Memory B cell (primary cell): ENCODE measurements at places on chromosomes 5 and 9.

GRCh38 chr5:154728939-154729588 lies 26.1 kb upstream of the LARP1 start:
- no peak overlapping the region for H3K4me3 ChIP-seq
- peaks cover 4% of the 10 kb centered on the region for H3K36me3 ChIP-seq
- no peaks in the 10 kb centered on the region for H3K27me3 ChIP-seq
- H3K27ac ChIP-seq: no peak overlapping the region
- DNase-seq: no peak

- no peak for DNase-seq
- H3K27ac ChIP-seq: no peak overlapping the region
- H3K4me3 ChIP-seq: no peak overlapping the region
- H3K27me3 ChIP-seq: no peaks in the 10 kb centered on the region
- peaks cover 10% of the 10 kb centered on the region for H3K36me3 ChIP-seq
These were observed 174.0 kb downstream of the ARHGAP26 start for GRCh38 chr5:142944140-142944539.

DNA sequence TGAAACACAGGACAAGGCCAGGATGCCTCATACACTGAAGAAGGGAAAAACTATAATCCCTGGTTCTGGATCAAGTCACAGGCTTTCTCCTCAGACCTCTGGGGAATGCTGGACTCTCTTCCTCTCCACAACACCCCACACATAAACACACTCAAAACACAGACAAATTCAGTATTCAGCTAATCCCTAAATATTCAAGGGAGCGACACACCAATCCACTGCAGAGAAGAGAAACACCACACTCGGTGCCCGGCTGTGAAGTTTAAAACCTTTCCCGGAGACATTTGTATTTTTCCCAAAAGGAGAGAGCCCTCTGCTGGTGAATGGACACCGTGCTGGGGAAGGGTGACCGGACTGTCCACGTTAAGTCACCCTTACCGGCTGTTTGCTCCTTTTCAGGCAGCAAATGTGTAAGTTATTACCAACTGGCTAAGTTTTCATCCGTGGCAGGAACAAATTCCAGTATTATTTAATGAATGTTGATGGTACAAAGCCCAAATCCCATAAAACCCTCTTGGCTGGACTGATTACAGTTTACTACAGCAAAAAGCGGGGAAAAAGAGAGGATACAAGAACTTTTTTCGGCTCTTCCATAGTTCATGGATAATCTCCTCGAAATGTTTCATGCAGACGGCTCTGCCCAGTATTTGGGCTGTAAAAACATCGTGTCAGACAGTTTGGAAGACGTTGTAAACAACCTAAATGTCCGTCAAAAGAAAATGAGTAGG lies 130.9 kb upstream of the SLC30A5 start:
- no peak for DNase-seq
- no peaks in the 10 kb centered on the region for H3K36me3 ChIP-seq
- H3K27me3 ChIP-seq: no peaks in the 10 kb centered on the region
- no peak overlapping the region for H3K4me3 ChIP-seq

GRCh38 chr5:59042201-59043055 lies 459.6 kb downstream of the RAB3C start:
- H3K36me3 ChIP-seq: peaks cover 3% of the 10 kb centered on the region
- no peak for DNase-seq
- no peak overlapping the region for H3K27ac ChIP-seq
- no peak overlapping the region for H3K4me3 ChIP-seq
- H3K27me3 ChIP-seq: peaks cover 10% of the 10 kb centered on the region

DNA sequence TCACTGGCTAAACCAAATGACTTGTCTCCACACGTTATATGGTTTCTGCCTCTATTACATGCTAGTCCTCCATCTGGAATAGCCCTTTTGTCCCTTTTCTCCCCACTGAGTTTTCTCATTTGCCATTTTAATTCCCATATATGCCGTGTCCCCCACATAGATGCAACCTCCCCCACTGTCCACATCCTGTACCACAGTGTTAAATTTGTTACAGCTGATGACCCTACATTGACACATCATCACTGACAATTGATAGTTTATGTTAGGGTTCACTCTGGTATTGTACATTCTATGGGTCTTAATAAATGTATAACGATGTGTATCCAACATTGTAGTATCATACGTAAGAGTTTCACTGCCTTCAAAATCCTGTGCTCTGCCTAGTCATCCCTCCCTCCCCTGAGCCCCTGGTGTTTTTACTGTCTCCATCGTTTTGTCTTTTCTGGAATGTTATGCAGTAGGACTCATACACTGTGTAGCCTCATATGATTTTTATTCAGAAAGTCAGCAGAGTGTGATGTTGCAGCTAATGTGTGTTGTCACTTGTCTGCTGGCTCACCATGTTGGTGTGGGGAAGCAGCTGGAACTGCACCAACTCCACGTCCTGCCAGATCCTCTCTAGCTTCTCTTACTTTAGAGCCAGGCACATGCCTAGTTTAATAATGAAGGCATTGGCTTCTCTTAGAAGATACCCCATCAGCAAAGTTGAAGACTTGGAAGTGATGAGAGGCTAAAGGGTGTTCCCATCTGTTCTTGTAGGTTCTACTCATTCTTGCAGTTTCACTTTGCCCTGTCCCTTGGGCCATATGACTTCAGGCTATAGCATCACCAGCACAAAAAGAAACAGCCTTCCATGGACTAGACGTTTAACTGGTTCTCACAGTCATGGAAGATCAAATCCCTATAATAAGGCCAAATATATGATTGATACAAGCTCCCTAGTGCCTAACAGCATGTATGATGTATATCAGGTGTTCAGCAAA lies 30.2 kb downstream of the LRRC70 start:
- H3K4me3 ChIP-seq: no peak overlapping the region
- DNase-seq: no peak
- peaks cover 32% of the 10 kb centered on the region for H3K36me3 ChIP-seq
- H3K27me3 ChIP-seq: no peaks in the 10 kb centered on the region
- H3K27ac ChIP-seq: no peak overlapping the region
- H3K4me1 ChIP-seq: no peaks in the 10 kb centered on the region

DNA sequence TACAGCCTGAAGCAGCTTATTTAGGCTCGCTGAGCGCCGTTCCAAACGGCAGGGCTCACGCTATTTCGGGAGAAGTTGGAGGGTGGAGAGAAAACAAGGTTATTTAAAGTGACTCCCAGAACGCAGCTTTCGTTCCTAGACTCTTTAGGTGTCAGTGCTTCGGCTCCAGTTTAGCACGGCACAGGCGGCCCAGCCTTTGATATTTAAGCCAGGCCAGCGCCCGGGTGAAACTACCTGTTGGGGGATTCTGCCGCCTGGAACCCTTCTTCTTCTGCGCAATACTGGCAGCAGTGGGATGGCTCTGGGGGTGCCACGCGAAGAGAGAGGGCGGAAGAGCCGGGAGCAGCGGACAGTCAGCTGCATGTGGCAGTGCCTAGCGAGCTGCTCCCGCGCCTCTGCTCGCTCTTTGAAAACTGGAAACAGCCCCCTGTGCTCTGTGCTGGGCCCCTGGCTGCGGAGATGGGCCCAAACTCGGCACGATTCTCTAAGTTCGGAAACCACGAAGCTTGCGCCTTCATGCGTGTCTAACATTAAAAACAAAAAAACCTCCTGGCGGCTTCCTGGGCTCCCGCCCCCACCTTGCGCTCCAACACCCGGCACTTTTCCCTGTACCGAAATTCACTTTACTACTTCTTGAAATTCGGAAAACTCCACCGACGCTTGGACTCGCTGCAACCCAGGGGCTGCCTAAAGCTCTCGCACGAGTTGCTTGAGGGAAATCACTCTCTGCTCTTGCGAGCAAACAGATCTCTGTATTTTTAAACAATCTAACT lies 34.6 kb upstream of the NFIB start:
- no peaks in the 10 kb centered on the region for H3K36me3 ChIP-seq
- H3K27ac ChIP-seq: no peak overlapping the region
- peaks cover 3% of the 10 kb centered on the region for H3K4me1 ChIP-seq
- peaks cover 29% of the 10 kb centered on the region for H3K27me3 ChIP-seq
- no peak for DNase-seq
- H3K4me3 ChIP-seq: peak overlapping the region; percentile 49

- H3K4me1 ChIP-seq: peaks cover 14% of the 10 kb centered on the region
- peaks cover 19% of the 10 kb centered on the region for H3K36me3 ChIP-seq
- H3K27me3 ChIP-seq: no peaks in the 10 kb centered on the region
- DNase-seq: no peak
These were observed 45.8 kb downstream of the SRFBP1 start for GRCh38 chr5:122007546-122007945.

- no peaks in the 10 kb centered on the region for H3K4me1 ChIP-seq
- no peak overlapping the region for H3K4me3 ChIP-seq
- no peak for DNase-seq
- no peak overlapping the region for H3K27ac ChIP-seq
These were observed 750.5 kb downstream of the PTPRD start for GRCh38 chr9:9862235-9862810.

DNA sequence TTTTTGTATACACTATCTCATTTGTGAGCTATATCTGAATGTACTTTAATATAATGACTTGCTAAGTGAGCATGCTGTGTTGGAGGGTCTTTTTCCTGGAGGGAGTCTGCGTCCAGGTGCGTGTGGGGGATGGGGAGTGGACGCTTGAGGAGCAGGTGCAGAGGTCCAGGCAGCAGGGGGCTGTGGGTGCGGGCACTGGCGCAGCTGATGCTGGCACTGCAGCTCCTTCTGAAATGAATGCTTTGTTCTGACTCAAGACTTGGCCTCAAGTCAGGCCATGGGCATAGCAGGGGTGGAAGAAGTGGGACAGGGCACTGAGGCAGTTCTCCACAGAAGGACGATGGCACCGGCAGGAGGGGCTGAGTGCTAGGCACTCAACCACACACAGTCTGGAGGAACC lies 165.7 kb upstream of the IRX1 start:
- H3K27ac ChIP-seq: no peak overlapping the region
- no peak for DNase-seq
- no peaks in the 10 kb centered on the region for H3K4me1 ChIP-seq
- no peaks in the 10 kb centered on the region for H3K27me3 ChIP-seq
- no peaks in the 10 kb centered on the region for H3K36me3 ChIP-seq
- no peak overlapping the region for H3K4me3 ChIP-seq

DNA sequence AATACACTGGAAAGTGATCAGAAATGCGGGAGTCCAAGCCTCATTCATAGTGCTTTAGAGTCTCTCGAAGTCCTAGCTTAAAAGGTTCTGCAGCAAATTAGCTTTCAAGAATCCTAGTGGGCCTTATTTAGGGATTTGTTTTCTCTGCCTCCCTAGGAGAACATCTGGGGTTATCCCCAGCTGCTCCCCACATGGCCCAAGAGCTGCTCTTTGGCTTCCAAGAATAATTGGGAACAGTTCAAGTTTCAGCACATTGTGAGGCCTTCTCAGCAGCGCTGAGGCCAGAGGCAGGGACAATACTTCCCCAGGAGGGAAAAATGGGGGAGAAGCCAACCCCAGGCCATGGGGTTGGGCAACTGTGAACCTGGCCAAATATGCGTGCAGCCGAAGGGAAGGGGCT lies 108.7 kb downstream of the LIFR start:
- no peak for DNase-seq
- peaks cover 32% of the 10 kb centered on the region for H3K27me3 ChIP-seq
- no peak overlapping the region for H3K27ac ChIP-seq
- no peaks in the 10 kb centered on the region for H3K4me1 ChIP-seq
- H3K4me3 ChIP-seq: no peak overlapping the region

DNA sequence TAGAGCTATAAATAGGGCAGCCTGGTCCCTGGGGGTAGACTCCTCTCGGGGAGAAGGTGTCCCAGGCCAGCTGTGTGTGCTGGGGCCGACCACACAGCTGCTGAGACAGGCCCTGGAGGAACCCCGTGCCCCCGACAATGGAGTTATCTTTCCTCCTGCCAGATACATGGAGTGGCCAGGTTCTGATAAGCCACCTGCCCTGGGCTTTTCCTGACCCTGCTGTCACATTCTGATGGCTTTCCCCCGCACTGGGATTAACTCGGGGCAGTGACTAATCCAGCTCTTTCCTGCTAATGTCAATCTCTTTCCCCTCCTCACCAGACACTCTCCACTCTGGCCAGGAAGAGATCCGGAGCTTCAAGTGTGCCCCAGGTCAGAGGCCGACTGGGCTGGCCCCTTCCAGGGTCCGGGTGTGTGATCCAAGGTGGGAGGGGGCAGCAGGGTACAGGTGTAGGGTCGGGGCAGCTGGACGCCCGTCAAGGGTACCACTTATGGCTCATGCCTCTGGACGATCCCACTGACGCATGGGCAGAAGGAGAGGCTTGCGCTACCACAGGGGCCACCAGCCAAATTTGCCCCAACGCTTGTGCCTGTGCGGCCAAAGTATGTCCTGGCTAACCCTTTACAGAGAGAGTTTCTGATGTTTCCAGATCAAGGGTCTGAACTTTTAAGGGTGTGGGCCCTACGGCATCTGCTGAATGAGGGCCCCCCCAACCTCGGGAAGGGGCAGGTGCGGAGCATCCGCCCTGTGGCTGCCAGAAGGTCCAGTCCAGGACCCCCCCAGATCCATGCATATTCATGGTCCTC lies 20.6 kb upstream of the COL5A1 start:
- no peak overlapping the region for H3K27ac ChIP-seq
- peaks cover 11% of the 10 kb centered on the region for H3K27me3 ChIP-seq
- H3K4me3 ChIP-seq: no peak overlapping the region
- peaks cover 4% of the 10 kb centered on the region for H3K4me1 ChIP-seq
- no peaks in the 10 kb centered on the region for H3K36me3 ChIP-seq

DNA sequence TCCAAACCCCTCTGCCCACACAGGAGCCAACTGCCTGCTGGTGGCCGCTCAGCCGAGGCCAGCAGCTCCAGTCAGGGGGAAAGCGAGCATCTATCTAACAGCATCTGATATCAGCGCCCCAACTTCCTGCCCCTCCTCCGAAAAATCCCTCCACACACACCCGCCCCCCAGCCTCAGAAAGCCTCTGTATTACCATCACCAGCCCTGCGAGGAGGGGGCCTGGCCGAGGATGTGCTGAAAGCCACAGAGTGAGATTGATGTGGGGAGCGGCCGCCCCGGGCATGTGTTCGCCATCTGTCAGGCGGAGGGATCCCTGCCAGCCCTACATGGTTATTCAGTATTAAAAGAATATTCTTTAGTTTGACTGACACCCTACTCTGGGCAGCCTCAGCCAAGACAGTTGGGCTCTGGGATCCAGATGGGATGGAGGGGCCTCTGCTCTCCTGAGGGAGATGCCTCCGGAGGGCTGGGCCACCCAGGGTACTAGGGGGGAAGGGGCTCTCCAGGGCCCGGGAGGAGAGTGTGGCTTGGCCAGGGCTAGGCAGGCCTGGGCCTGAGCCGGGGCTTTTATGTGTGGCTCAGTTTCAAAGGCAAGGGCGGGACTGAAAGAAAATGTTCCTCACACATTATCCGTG lies 98.0 kb downstream of the HSD17B3 start:
- H3K4me1 ChIP-seq: no peaks in the 10 kb centered on the region
- H3K27me3 ChIP-seq: peaks cover 2% of the 10 kb centered on the region
- no peak overlapping the region for H3K27ac ChIP-seq
- no peak overlapping the region for H3K4me3 ChIP-seq
- no peaks in the 10 kb centered on the region for H3K36me3 ChIP-seq
- no peak for DNase-seq

- peak overlapping the region; percentile 74 for H3K27ac ChIP-seq
- H3K4me3 ChIP-seq: peak overlapping the region; percentile 9
- no peaks in the 10 kb centered on the region for H3K27me3 ChIP-seq
- H3K36me3 ChIP-seq: peaks cover 3% of the 10 kb centered on the region
- peaks cover 32% of the 10 kb centered on the region for H3K4me1 ChIP-seq
These were observed 20.3 kb downstream of the WHRN start for GRCh38 chr9:114484854-114485443.
